ENCODE measurements at places on chromosomes 1 and 21. TPM values are rescaled to one million over a fixed set of nuclear protein-coding genes. Genes with fewer than 3 reads are reported as not detected.

Gene CITED4
- total RNA-seq, result 44.1 TPM

Gene DHCR24
- 43.4 TPM for total RNA-seq

Gene NEGR1
- not detected for total RNA-seq

Gene CD53
- not detected for total RNA-seq

Gene OLIG2
- not detected for total RNA-seq

Gene ADCY10
- 0.17 TPM for total RNA-seq

Gene TNNI3K
- total RNA-seq, result not detected

Gene MECR
- total RNA-seq, result 23.3 TPM

Gene HPCA
- total RNA-seq, result 0.14 TPM

Gene DNAJC28
- 0.40 TPM for total RNA-seq

Gene CACNA1E
- 0.01 TPM for total RNA-seq

Gene KCNJ9
- total RNA-seq, result not detected

Gene HPCAL4
- 0.33 TPM for total RNA-seq

Gene KCNA2
- total RNA-seq, result 0.04 TPM

Gene RIPK4
- total RNA-seq, result 13.3 TPM

Gene CFHR5
- total RNA-seq, result not detected

Gene DEPDC1
- 13.1 TPM for total RNA-seq

Gene ELOA
- 32.6 TPM for total RNA-seq

Gene TTC24
- total RNA-seq, result not detected

Gene OR2T11
- total RNA-seq, result not detected

Gene MAP10
- total RNA-seq, result 0.63 TPM

Gene SLC37A1
- 4.4 TPM for total RNA-seq

Gene ADPRS
- 25.8 TPM for total RNA-seq

Gene KDF1
- not detected for total RNA-seq

Gene RGS8
- not detected for total RNA-seq

Gene TDRD10
- not detected for total RNA-seq

Gene SPRR1B
- total RNA-seq, result not detected

Gene GBP6
- not detected for total RNA-seq

Gene ENAH
- 75.4 TPM for total RNA-seq

Gene NBPF20
- 3.9 TPM for total RNA-seq

Gene HSPA13
- 17.4 TPM for total RNA-seq

Gene PCBP3
- total RNA-seq, result 0.80 TPM

Gene PLEKHA6
- 23.1 TPM for total RNA-seq

Gene CLEC20A
- not detected for total RNA-seq

All from A549 treated with DMSO at 1 μM for 4 hours (cell line).